Left ventricle myocardium inferior (tissue), 1 donor: ENCODE measurements at places on chromosomes 7 and 10.
A peak's percentile ranks its signal among the peaks of the same experiment; 100 is the strongest.

DNA sequence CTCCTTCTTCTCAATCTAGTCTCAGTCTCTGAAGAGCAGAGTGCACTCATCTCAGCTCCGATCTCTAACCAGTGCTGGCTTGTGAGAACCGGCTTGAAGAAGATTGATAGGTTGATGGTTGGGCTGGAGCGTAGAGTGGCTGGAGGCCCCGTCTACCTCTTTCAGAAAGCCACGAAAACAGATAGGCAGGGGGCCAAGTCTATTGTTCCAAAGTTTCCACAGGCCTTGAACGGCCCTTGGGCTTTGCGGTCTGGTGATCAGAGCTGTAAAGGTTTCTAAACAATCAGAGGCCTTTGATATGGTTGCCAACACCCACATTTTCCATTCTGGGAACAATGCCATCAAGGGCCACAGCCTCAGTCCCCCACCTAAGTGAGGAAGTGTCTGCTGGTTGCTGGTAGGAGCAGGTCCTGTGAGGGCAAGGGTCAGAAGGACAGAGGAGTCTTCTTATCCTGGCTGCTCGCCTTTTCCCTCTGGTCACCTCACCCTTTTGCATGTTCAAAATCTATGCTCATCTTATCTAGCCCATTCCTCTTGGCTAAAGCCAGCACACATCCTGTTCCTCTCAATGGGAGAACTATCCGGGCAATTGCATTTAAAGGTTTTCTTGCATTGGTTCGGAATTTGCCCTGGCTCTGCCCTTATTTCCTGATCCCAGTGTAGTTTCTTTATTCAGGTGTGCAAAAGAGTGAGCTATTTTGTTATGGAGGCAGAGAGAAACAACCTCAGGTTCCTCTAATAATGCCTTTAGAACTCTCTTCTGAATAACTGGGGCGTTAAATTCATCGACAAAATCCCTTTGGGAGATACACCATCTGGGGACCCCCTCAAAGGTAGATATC lies 70.3 kb upstream of the KMT2E start:
- DNase-seq, result peak; percentile 40

- no peak for DNase-seq
These were observed 73.4 kb downstream of the VSTM2A start for GRCh38 chr7:54615537-54615936.

- DNase-seq, result no peak
These were observed 48.3 kb downstream of the ZNF783 start for GRCh38 chr7:149310113-149310836.

GRCh38 chr7:49766966-49767365 lies 6.5 kb upstream of the VWC2 start:
- no peak for DNase-seq

DNA sequence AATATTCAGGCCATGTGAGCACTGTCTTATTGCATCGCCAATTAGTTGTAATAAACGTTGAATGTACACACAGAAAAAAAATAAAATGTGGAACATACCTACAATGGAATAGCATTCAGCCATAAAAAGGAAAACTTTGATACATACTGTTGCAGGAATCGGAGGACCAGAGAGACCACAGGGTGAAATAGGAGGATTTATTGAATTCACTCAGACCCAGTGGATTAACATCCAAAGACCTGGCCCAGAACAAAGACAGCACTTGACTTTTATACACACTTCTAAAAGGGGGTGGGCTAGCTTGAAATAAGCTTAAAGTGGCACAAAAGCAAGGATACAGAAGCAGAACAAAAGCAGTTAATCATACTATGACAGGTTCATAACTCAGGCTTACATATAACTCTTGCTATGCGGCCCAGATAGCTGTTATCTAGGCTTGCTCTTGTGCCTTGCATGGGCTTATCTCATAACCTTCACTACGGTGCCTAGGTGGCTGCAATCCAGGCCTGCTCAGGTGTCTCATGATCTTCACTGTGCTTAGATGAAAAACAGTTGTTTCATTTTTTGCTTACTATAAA lies 292.2 kb upstream of the TAC1 start:
- no peak for DNase-seq

DNA sequence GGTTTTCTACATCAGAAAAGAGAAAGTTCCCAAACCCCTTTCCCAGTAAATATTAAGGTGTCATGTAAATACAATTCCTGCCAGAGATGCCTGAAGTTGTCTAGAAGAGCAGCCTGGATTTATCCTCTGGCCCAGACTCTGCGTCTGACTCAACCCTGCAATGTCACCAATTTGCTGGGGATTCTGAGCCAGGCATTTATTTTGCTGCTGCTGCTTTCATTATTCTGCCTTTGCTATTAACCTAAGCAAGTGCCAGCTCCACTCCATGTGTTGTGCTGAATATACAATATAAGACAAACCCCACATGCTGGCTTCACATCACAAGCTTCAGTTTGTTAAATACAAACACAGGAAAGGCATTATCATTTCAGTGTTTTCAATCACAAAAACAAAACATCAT lies 59.1 kb downstream of the ELAPOR2 start:
- DNase-seq, result no peak
